ENCODE measurements at places on chromosomes 11 and 22.

DNA sequence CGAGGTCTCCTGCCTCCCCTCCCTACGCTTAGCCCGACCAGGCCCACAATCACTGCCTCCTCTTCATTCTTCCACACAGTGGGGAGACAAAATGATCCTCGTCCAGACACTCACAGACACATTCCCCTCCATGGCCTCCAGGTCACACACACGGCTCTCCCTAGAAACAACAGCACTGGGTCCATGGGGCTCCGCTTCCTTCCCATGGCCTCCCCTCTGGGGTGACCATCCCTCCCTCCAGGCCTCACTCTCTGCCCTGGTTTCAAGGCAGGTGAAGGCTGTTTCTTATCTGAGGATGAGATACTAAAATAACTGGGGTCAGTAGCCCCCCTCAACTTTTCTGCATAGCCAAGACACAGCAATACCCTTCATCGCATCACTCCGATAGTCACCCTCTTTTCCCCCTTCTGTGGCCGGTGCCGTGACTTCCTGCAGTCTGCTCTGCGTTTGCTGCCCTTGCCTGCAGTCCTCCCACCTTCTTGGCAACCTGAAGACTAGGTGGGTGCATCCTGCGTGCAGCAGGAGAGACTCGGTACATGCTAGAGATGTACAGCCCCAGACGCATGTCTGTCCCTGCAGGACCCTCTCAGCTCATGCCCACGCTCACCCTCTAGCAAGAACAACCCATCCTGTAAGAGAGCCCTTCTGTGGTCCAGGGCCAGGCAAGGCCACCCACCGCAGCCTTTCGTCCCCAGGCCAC is 55.8 kb downstream of the CD6 start:
- DNase-seq: no peak

GRCh38 chr11:128707681-128708080 is 13.8 kb downstream of the FLI1 start:
- DNase-seq: no peak

DNA sequence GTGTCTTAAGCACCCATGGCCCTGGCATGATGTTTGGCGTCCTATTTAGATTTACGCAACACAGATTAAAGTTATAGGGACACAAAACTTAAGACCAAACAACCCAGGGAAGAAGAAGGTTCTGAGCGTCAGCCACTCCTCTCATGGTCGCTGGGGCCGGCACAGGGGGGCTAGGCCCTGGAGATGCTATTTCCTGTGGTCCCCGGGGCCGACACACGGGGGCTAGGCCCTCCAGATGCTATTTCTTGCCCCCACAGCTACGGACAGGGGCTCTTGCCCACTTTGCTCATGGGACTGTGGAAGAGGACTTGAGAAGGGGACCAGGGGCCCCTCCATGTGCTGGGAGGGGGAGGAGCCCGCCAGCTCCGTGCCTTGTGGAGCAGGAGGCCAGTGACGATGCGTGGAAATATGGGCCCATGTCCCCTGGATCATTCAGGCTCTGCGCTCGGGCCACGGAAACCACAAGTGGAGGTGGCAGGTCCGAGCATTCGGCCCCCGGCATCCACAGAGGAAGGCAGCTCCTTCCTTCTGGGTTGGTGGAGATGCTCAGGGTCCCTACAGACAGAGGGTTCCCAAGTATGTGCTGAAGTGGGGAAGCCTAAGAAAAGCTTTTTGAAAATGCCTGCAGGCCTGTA is 711.1 kb downstream of the BRD1 start:
- DNase-seq: no peak

- DNase-seq: no peak
These were observed 3.0 kb downstream of the DKK3 start for GRCh38 chr11:12005476-12005875.

DNA sequence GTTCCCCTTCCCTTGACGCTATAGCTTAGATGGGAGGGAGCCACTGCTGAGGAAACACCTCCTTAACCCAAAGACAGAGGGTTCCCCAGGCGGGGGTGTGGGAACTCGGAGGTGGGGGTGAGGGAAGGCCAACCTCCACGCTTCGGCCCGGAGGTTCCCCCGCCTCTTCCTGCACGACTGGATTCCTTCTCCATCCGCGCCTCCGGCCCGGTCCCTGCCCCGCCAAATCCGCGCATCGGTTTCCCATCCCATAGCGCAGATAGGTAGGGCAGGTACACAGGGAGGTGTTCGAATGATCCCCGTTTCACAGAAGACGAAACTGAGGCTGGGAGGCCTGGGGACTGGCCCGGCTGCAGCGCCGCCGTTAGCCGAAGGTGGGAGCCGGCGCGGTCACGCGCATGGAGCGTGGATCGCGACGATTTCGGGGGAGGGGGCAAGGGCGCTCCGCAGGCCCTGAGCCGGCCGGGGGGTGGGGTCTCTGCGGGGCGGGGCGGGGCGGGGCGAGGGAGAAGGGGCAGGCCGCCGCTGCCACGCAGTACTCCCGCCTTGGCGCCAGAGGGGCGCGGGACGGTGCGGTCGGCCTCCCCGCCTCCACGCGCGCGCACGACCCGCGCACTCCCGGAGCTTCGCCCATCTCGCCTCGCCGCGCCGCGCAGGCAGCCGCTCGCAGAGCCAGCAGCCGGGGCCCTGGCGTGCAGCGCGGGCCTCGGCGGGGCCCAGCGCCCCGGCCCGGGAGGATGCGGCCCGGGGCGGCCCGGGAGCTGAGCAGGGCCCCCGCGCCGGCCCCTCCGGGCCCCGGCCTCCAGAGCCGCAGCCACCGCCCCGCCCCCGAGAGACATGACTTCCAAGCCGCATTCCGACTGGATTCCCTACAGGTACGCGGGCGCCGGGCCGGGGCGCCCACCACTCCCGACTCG is at the start of gene TUB:
Gene TUB (plus strand): TSS at position 538 of the 917 bp plus-strand sequence. CDS start 300 bp downstream, at position 838.
- no peak for DNase-seq
